ENCODE measurements at places on chromosomes 2 and 18.

GRCh38 chr2:71458413-71459083 lies 5.2 kb downstream of the DYSF start:
- DNase-seq = no peak

- no peak for DNase-seq
Observed at GRCh38 chr2:217028128-217028527, 168.3 kb upstream of the TNP1 start.

DNA sequence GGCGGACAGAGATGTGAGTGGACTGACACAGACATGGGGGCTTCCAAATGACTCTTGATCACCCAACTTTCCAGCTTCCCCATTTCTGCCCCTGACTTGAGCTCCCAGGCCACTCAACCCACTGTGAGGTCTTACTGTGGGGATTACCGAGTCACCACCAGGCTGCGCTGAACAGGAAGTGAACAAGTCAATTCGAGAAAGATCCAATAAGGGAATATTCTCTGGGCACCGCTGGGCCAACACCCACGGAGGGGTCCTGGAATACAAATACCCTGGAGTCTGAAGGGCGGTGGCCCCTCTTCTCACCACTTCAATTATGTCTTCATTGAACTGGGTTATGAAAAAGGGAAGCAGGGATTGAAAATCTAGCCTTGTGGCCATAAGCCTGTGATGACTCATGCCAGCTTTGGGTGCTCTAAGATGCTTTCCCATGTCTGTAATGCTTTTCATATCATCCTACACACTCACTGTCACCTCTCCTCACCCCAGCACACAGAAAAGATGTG lies 37.7 kb downstream of the BCL11A start:
- peak; percentile 51 for DNase-seq

DNA sequence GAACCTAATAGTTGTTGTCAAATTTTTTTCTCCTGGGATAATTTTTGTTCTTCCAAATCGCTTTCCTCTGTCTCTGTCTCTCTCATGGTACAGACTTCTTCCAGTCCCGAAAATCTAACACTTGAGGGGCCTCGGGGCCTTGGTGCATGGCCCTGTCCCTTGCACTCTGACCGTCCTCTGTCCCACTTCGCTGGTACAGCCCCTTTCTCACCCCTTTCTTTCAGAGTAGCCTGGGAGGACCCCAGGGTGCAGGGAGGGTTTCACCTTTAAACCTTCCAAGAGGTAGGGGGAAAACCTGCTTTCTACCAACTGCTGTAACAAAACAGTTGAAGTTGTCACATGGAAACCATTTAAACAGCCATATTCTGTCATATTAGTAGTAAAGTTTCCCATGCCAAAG lies 22.2 kb upstream of the FAHD2A start:
- DNase-seq = no peak

GRCh38 chr2:169080250-169081069 lies 11.1 kb downstream of the DHRS9 start:
- peak; percentile 25 for DNase-seq

DNA sequence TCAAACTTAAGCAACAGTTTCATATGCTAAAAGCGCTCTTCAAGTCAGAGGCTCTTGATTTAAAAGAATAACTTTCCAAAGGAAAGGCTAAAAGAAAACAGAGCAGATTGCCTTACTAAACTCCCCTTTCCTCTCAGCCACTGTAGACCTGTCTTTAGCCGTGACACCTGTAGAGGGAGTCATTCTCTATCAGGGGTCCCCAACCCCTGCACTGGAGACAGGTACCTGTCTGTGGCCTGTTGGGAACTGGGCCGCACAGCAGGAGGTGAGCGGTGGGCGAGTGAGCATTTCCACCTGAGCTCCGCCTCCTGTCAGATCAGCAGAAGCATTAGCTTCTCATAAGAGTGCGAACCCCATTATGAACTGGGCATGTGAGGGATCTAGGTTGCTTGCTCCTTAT lies 9.6 kb downstream of the SLC14A1 start:
- no peak for DNase-seq

DNA sequence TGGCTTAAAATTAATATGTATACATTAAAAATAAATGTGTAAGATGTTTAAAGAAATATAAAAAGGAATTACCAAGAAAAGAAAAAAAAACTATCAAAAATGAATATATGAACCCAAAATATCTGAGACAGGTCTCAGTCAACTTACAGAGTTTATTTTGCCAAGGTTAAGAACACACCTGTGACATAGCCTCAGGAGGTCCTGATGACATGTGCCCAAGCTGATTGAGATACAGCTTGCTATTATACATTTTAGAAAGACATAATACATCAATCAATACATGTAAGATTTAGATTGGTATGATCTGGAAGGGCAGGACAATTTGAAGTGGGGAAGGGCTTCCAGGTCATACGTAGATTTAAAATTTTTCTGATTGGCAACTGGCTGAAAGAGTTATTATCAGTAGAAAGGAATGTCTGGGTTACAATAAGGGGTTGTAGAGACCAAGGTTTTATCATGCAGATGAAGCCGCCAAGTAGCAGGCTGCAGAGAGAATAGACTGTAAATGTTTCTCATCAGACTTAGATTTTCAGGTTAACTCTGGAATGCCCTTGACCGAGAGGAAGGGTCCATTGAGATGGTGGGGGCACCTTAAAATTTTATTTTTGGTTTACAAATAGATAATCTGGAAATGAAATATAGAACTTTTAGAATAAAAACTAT lies 74.7 kb downstream of the EXOC6B start:
- DNase-seq = no peak

- no peak for DNase-seq
Observed at GRCh38 chr2:108805782-108806181, 19.2 kb downstream of the CCDC138 start.

GRCh38 chr2:118791483-118791882 lies 56.0 kb downstream of the EN1 start:
- DNase-seq = no peak

- no peak for DNase-seq
Observed at GRCh38 chr2:218465987-218466633, 47.2 kb downstream of the VIL1 start.

DNA sequence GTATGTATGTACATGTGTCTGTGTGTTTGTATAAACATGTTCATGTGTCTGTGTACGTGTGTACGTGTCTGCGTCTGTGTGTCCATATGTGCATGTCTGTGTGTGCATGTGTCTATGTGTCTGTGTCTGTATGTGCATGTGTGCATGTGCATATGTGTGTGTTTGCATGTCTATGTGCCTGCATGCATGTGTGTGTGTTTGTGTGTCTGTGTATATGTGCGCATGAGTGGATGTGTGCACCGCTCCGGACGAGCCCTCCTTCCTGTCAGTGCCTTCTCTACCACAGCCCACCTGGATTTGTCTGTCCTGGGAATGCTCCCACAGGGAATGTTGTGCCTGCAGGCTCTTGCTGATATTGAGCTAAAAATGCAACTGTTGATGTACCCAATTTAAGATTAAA lies 113.3 kb upstream of the EPC2 start:
- DNase-seq = no peak

DNA sequence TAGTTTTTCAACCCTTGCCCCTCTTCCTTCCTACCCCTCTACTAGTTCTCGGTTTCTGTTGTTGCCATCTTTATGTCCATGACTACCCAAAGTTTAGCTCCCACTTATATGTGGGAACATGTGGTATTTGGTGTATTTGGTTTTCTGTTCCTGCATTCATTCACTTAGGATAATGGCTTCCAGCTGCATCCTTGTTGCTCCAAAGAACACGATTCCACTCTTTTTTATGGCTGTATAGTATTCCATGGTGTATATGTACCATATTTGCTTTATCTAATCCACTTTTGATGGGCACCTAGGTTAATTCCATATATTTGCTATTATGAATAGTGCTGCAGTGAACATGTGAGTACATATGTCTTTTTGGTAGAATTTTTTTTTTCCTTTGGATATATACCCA lies 20.6 kb upstream of the DSC1 start:
- no peak for DNase-seq

GRCh38 chr18:48090702-48091101 lies 160.2 kb upstream of the SMAD2 start:
- DNase-seq = no peak

DNA sequence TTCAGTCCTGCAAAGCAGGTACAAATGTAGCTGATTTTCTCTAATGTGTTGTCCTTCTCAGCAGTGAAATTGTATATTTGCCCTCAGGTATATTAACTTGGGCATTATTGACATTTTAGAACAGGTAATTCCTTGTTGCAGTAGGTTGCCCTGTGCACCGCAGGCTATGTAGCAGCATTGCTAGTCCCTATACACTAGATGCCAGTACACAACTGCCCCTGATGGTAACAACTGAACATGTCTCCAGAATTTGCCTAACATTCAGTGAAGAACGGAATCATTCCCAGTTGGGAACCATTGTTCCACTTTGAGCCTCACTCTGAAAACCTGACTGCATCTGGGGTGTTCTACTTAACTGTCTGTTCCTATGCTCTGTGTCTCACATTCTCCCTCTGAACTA lies 23.1 kb upstream of the TFPI start:
- DNase-seq = no peak

- no peak for DNase-seq
Observed at GRCh38 chr2:74942263-74942662, 16.2 kb upstream of the POLE4 start.

DNA sequence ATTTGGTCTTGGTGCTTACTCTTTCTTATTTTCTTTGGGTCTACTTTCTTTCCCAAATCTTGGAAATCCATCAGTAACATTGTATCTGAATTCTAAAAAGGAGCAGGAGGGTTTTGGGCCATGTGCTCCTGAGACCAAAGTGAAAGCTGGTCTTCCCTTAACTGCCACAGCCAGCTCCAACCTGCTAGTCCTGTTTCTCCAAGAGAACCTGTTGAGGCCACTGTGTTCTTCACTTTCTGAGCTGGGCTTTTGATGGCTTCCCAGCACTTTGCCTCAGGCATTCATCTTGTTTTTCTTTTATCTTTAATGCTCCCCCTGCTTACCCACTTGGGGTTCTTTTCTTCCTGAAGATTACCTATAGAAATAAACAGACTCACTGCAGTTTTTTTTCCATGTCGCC lies 53.3 kb downstream of the ARHGAP28 start:
- no peak for DNase-seq

DNA sequence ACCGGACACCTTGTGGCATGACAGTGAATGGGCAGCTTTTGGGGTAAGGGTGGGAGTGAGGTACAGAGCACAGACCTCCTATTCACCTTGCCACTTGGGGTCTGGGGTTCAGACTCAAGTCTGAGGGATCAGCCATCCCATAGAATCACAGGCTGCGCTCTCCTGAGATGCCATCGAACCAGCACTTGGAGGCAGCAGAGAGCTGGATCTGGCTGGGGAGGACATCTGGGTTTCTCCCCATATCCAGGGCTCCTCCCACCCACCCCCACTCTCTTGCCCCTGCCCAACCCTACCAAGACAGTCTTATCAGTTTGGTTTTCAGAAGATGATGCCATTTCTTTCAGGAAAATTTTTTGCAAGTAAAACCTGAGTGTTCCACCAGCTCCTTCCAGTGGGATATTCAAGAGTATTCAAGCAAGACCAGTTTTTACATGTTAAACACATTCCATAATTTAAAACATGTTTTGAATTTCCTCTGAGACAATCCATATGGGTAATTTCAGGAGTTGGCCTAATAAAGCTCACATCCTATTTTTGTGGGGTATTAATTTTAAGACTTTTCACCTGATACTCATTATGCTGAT lies 29.2 kb upstream of the TEX44 start:
- no peak for DNase-seq

- no peak for DNase-seq
Observed at GRCh38 chr2:177413703-177414102, 21.1 kb downstream of the AGPS start.

- peak; percentile 62 for DNase-seq
Observed at GRCh38 chr2:10124538-10125045, 2.1 kb downstream of the RRM2 start.
